ENCODE measurements at places on chromosomes 5 and 9.

DNA sequence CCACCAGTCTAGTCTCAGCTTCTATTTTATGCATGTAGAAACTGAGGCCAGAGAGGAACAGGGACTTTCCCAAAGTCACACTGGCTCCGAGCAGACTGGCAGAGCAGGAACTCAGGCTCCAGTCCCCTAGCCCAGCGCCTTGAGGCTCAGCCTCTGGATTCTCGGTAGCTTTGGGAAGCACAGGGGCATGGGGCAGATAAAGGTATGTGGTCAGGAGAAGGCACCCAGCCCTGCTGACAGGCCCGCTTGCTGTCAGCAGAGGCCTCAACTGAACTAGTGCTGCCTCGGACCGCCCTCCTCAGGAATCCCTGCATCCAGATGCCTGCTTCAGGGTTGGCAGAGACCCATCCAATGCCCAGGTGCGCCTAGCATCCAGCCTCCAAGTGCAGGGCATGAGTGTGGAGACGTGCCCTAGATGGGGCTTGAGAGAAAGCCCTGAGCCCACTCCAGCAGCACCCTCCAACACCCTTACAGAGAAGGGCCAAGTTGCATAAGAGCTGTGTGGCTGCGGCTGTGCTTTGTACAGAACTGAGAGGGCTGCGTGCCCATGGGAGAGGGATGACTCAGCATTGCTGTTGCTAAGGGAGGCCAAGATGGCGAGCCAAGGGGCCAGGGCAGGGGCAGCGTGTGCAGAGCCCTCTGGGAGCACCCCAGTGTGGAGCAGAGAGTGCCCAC, 168.6 kb downstream of the MACROH2A1 start:
- peak; percentile 89 for DNase-seq

DNA sequence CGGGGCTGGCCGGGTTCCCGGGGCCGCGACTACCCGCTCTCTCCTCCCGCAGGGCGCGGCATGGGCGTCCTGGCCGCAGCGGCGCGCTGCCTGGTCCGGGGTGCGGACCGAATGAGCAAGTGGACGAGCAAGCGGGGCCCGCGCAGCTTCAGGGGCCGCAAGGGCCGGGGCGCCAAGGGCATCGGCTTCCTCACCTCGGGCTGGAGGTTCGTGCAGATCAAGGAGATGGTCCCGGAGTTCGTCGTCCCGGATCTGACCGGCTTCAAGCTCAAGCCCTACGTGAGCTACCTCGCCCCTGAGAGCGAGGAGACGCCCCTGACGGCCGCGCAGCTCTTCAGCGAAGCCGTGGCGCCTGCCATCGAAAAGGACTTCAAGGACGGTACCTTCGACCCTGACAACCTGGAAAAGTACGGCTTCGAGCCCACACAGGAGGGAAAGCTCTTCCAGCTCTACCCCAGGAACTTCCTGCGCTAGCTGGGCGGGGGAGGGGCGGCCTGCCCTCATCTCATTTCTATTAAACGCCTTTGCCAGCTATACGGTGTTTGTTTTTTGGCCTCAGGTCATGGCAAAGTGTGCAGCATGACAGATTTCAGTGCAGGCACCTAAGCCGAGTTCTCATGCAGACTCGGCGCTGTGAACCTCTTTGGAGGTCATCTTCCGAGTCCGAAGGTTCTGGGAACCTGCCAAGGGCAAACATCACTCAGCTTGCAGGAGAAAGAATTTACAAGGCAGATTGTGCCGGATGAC, 516 bp downstream of the MRPL41 start:
- DNase-seq: peak; percentile 27

GRCh38 chr5:138925090-138925635, 50.0 kb upstream of the LRRTM2 start:
- no peak for DNase-seq

DNA sequence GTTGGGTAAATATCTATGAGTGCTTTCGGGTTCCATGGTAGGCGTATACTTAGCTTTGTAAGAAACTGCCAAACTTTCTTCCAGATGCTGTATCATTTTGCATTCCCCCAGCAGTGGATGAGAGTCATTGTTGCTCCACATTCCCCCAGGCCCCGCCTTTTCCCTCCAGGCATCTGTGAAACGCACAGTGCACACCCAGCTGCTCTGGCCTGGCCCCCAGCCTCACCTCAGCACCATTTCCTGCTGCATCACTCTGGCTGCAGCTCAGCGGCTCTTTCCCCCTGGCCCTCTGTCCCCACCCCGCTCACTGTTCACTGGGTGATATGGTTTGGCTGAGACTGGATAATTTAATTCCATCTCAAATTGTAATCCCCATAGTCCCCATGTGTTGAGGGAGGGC, 76.6 kb upstream of the SPTLC1 start:
- DNase-seq: peak; percentile 51

DNA sequence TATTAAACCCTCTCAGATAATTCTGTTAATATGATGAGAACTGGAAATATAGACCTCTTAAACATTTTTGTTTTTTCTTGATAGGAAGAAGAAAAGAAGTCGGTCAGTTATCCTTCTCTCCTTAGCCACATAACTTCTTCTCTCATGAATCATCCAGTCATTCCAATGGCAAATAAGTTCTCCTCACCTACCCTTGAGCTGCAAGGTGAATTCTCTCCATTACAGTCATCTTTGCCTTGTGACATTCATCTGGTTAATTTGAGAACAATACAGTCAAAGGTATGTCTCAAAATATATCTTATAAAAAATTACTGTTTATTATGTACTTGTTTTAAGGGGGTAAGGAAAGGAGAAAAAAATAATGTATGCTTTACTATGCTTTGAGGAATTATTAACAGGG, 165.3 kb downstream of the MAN2A1 start:
- DNase-seq: peak; percentile 41

GRCh38 chr5:74503-75109, 17.4 kb upstream of the PLEKHG4B start:
- DNase-seq: no peak

DNA sequence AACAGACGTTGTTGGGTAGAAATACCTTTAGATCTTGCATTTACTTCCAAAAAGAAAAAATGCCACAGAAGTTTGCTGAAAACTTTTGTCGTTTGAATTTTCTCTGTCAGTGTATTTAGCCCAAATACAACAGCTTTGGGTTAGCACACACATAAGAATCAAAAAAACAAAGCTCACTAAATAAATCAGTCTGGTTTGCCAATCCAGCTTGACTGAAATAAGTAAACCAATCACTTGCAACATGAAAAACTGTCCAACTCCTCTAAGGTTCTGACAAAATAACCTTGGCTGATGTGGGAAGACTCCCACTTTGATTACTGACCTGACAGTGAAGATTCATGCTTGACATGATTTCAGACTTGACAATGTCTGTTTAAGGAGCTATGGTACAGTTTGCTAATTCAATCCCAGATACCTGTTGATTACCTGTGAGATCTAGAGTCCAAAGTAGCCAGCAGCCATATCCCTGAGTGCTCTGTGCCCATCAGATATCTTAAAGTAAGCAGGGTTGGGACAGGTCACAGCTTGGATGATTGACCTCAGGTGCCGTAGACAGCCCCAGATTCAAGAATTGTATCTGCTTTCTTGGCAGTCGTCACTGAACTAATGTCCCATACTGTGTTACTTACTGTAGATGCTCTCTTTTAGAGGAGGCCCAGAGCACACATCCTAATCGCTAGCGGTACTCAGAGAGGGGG, 727 bp downstream of the IGIP start:
- no peak for DNase-seq

DNA sequence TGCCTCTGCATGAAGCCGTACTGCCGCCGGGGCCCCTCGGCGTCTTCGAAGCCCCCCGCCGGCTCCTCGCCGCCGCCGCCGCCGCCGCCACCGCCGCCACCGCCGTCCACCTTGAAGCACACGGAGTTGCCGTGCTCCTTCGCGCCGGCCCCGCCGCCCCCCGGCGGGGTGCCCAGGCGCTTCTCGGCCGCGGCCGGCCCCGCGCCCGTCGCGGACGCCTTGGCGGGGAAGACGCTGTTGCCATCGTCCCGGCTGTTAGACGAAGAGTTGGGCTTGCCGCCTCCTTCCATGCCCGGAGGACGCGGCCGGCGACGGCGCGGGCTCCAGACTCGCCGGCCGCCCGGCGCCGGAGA, 400 bp downstream of the HCN1 start:
- no peak for DNase-seq

- DNase-seq: no peak
Measured at GRCh38 chr9:112355427-112355897, 22.0 kb upstream of the PTBP3 start.

- no peak for DNase-seq
Measured at GRCh38 chr9:131737426-131737825, 2.5 kb downstream of the RAPGEF1 start.

DNA sequence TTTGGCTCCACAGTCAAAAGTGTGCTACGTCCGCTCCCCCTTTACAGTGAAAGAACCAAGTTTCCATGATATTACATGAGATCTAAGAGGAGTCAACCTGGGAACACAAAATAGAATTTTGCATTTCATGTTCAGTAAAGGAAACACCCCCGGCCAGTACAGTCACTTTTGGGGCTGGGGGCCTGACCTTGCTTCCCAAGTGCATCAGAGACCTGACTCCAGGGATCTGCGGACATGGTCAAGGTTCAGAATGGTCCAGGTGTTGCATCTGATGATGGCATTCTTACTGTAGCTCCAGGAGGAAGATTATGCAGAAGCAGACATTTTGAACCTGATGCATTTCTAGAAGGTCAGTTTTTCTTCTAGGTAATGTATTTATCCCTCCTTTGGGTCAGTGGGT, 39.8 kb downstream of the AK8 start:
- DNase-seq: no peak

DNA sequence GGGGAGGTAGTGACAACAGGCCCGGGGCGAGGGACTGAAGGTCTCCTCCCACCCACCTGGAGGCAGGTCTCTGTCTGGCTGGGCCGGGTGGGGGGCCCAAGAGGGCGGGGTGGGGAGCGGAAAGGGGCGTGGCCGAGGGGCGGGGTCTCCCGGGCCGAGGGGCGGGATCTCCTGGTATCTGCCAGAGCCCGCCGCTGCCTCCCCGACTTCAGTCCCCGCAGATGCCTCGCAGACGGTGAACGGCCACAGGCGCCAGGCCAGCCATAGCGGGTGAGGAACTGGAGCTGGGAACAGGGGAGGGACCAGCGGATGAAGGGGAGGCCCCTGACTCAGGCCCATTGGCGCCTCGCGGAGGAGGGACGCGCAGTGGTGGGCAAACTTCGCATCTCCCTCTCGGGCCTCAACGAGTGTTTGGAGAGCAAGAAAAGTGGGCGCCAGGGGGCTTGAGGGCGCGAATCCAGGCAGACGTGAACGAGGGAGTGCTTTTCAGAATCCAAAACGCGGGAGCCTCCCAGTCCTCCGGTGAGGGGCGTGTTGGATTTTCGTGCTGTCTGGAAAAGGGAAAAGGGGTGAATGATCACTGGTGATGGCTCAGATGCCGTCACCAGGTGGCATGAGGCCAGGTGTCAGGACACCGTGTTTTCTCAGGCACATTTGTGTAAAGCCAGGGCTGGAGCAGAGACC, at the start of gene ADGRD2:
ADGRD2 (plus strand) TSS at position 211 of the 684 bp plus-strand sequence. CDS start 1,216 bp downstream, outside the sequence.
- peak; percentile 8 for DNase-seq

- peak; percentile 41 for DNase-seq
Measured at GRCh38 chr9:37156781-37157356, 36.5 kb downstream of the ZCCHC7 start.

GRCh38 chr5:88934439-88934838, 51.5 kb upstream of the MEF2C start:
- DNase-seq: no peak

- DNase-seq: no peak
Measured at GRCh38 chr9:110248361-110248760, 7.9 kb downstream of the TXN start.

- DNase-seq: no peak
Measured at GRCh38 chr5:4212071-4212739, 616.6 kb downstream of the IRX1 start.

GRCh38 chr5:42943931-42944631, 96.0 kb downstream of the ANXA2R start:
- peak; percentile 29 for DNase-seq

GRCh38 chr5:16043349-16043965, 136.1 kb downstream of the MARCHF11 start:
- DNase-seq: no peak

DNA sequence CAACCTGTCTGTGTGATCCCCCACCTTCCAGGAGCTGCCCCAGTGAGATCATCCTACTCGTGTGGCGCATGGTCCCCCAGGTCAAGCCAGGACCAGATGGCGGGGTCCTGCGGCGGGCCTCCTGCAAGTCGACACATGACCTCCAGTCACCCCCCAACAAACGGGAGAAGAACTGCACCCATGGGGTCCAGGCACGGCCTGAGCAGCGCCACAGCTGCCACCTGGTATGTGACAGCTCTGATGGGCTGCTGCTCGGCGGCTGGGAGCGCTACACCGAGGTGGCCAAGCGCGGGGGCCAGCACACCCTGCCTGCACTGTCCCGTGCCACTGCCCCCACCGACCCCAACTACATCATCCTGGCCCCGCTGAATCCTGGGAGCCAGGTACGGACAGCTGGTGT, 43.7 kb downstream of the RGS3 start:
- DNase-seq: no peak

- no peak for DNase-seq
Measured at GRCh38 chr5:29697785-29698414, 1495.6 kb upstream of the CDH6 start.

DNA sequence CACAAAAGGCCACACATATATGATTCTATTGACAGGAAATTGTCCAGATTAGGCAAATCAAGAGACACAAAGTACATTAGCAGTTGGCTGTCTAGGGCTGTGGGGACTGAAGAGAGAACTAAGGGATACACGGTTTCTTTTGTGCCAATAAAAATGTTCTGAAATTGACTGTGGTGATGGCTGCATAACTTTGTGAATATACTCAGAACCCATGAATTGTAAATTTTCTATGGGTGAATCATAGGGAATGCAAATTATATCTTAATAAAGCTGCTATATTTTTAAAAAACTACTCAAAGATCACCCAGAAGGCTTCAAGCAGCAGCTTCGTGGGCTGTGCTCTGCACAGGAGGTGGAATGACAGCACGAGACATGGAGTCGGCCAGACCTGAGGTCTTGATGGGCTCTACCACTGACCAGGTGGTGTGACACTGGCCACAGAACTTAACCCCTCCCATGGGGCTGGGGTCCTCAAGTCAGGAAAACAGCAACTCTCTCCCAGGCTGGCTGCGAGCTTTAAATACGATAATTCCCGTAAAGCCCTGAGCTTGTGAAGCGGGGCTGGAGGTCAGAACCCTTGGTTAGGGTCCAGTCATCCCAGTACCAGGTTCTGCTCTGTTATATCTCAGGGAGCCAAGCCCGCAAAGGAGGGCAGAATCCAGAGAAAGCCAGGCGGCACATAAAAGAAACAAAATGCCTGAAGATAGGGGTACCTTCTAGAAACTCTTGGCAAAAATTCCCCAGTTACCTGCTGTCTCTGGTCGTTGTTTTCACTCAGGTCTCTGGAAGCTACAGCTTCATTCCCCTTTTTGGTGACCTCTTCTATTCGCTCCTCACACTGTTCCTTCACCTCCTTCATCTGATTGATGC, 59.1 kb downstream of the GOLM1 start:
- DNase-seq: peak; percentile 24

DNA sequence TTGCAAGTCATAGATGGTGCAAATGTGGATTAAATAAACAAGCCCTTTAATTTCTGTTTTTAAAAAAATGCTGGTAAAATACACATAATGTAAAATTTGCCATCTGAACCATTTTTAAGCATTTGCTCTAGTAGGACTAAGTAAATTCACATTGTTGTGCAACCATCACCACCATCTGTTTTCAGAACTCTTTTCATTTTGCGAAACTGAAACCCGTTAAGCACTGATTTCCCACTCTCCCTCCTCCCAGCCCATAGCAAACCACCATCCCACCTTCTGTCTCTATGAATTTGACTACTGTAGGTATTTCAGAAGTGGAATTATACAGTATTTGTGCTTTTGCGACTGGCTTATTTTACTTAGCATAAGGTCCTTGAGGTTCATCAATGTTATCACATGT, 103.3 kb upstream of the CNTLN start:
- peak; percentile 3 for DNase-seq

GRCh38 chr5:174220417-174220816, 174.9 kb downstream of the NSG2 start:
- no peak for DNase-seq

Data from iris pigment epithelial cell (primary cell).